ENCODE measurements at places on chromosomes 3 and 15.

DNA sequence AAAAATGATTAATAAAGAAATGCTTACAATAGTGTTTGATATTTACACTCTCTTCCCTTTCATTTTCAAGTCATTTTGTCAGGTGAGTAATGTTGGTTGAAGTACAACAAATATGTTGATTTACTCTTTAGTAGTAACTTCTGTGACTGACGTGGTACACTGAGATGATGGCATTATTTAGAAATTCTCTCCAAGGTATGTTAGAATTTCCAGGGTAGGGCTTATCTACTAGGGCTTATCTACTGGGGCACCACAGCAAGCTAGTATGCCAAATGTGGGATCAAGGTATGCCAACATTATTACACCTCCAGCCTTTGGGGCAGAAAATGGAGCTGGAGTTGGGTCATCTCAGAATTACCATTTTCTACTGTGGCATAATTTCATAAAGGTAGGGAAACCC, 157.4 kb upstream of the AGTR1 start:
- no peak for DNase-seq

DNA sequence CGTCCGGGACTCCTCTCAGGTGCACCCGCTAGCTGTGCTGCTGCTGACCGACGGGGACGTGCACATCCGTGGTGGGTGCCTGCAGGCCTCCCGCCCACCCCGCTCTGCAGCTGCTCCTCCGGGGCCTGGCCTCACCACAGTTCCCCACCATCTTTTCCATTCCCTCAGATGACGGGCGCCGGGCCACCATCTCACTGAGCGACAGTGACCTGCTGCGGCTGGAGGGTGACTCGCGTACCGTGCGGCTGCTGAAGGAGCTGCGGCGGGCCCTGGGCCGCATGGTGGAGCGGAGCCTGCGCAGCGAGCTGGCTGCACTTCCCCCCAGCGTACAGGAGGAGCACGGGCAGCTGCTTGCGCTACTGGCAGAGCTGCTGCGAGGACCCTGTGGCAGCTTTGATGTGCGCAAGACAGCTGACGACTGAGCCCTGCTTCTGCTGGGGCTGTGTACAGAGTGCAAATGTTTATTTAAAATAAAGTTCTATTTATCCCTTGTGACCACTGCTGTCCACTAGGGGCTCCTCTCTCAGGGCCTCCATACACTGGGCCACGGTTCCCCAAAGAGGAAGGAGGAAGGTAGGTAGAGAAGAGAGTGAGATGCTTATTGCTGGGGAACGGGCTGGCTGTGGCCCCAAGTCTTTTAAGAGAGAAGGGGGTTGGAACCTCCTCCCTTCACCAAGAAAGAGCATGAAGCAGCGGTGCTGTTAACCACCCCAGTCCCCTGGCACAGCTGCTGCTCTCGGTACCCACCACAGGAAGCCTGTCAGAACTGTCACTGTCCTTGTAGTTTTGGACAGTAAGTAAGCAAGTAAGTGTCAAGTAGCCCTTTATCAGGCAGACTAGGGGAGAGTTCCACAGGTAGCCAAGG, 47.0 kb downstream of the DHX30 start:
- no peak for DNase-seq

DNA sequence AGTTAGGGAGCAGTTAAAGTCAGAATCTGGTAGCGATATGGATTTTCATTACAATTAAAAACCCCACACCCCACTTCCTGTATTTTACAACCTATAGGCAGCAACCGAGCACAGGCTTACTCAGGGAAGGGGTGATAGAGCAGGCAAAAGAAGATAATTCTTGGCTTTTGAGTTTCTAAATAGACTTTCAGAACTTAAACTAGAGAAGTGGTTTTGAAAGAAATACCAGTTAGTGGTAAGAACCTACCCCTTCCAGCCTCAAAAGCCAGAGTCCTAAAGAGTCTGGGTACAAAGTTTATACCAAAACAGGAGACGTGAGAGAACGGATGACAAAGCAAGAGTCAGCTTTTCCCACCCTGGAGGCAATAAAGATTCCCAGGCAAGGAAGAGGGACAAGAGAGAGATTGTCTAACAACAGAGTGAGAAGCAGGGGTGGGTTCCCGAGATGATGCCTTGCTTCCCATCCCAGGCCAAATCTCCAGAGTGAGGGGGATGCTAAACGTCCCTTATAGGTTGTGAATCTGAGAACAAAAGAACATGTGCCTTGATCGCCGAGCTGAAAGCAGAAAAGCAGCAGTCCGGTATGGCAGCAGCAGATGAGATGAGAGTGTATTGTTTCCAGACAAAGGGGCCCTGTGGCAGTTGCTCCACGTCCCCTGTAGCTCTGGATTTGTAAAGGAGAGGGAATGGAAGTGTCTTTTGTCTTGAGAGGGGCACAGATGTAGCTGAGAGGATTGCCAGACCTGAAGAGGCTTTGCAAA, 36.8 kb downstream of the KLHL6 start:
- no peak for DNase-seq

DNA sequence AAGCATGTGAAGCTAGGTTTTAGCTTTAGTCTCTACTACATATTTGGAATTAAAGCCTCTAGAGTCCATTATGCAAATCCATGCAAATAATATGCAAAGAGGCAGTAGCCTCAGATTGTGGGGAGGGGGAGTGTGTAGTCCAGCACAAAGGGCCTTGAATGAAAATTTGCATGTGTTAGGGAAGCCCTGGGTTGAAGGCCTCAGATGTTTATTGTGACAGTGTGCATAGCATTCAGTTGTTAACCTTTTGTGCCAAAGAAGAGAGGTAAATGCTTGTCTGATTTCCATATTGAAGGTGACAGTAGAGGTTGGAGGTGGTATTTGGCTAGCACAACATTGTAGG, 24.5 kb upstream of the BFSP2 start:
- DNase-seq: no peak

DNA sequence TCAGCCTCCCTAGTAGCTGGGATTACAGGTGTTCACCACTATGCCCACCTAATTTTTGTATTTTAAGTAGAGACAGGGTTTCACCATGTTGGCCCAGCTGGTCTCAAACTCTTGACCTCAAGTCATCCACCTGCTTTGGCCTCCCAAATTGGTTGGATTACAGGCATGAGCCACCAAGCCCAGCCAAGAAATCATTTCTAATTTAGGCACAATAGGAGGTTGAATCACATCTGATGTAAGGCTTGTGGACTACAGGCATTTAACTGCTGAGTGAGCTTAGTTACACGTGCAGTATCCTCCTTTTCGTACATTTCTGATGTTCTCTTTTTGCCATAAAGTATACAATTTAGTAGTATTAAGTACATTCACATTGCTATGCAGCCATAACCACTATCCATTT, 31.1 kb upstream of the SETD2 start:
- no peak for DNase-seq

- DNase-seq: no peak
Measured at GRCh38 chr3:173397161-173398110, at the start of gene NLGN1. NLGN1 (plus strand) TSS chr3:173397744.

DNA sequence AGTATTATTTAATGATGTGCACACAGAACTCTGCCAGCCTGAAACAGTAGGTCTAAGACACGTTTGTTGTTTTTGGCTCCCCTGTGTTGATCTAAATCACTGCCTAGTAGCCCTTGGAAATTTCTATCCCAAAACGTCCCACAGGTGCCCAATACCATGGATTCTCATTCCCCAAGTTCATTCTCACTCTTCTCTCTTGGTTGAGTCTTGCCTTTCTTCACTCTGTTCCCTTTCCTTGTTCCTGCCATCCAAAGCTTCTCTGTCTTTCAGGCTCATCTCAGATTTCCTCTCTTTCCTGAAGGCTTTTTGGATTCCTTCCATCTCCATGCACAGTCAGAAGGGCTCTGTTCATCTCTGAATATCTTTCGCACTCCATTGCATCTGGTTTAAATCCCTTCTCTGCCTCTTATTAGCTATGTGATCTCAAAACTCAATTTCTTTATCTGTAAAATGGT, 54.2 kb downstream of the PPARG start:
- no peak for DNase-seq

DNA sequence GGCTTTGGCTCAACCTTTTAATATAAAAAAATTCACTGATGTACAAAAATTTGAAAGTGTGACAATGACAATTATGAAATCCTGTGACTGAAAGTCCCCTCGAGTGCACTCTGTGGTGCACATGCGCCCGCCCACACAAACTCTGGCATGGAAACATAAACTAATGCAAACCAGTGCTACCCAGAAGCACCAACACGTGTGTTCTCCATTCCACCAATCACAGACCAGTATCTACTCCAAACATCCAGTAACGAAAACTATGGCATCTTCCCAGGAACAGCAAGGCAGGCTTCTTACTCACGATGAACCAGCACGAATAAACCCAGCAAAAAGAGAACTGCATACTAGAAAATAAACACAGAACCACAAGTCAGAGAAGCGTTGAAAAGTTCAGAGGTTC, 11.7 kb upstream of the NMB start:
- no peak for DNase-seq

- no peak for DNase-seq
Measured at GRCh38 chr3:63344661-63345060, 66.6 kb downstream of the SYNPR start.

GRCh38 chr3:133674290-133674919, 12.7 kb upstream of the TOPBP1 start:
- DNase-seq: no peak

GRCh38 chr3:168273036-168273435, 177.3 kb upstream of the GOLIM4 start:
- no peak for DNase-seq

GRCh38 chr3:114829783-114830182, 317.3 kb downstream of the ZBTB20 start:
- DNase-seq: no peak

- DNase-seq: no peak
Measured at GRCh38 chr15:89299896-89300295, 34.7 kb downstream of the POLG start.

GRCh38 chr15:49036650-49037545, 9.3 kb downstream of the SECISBP2L start:
- no peak for DNase-seq

DNA sequence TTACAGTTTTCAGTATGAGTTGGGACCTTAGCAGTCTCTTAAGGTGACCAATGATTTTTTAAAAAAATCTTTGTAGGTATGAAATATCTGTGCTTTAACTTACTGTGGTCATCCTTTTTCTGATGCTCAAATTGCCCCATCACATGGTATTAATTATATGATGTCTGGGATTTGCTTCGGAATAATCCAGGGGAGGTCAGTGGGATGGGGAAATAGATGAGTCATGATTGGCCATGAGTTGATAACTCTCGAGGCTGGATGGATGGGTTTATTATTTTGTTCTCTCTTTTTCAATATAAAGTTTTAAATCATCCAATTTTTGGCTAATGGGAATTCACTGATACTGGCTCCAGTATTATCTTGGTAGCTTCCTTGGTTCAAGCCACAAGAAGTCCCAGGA, 370.3 kb upstream of the TPM1 start:
- no peak for DNase-seq
